Spinal cord (tissue), 10 donors: ENCODE measurements at places on chromosomes 6 and 20. TPM values are rescaled to one million over a fixed set of nuclear protein-coding genes. Genes with fewer than 3 reads are reported as not detected.

The BTN1A1 gene
- total RNA-seq, result not detected

The WFDC10B gene
- total RNA-seq, result not detected

The CTAGE9 gene
- total RNA-seq, result not detected

The RWDD2A gene
- total RNA-seq, result 7.3 TPM

The KHDC1L gene
- total RNA-seq, result 0.83 TPM

The BPIFA1 gene
- not detected for total RNA-seq

The SRXN1 gene
- 21.8 TPM for total RNA-seq

The TFAP2C gene
- 1.0 TPM for total RNA-seq

The ELOVL2 gene
- 31.8 TPM for total RNA-seq

The NKX2-2 gene
- 6.6 TPM for total RNA-seq

The EPPIN gene
- 0.17 TPM for total RNA-seq

The OOEP gene
- not detected for total RNA-seq

The KHDC1 gene
- total RNA-seq, result 7.2 TPM

The FUCA2 gene
- total RNA-seq, result 55.0 TPM

The BMP7 gene
- total RNA-seq, result 25.4 TPM

The BPIFB2 gene
- total RNA-seq, result 0.11 TPM

The HNF4A gene
- total RNA-seq, result not detected

The CARMIL1 gene
- total RNA-seq, result 22.9 TPM

The IL17F gene
- total RNA-seq, result not detected

The NT5E gene
- total RNA-seq, result 17.6 TPM

The FAM83B gene
- 0.30 TPM for total RNA-seq

The TRAPPC3L gene
- 16.1 TPM for total RNA-seq

The DEFB118 gene
- total RNA-seq, result not detected

The DUSP15 gene
- 7.8 TPM for total RNA-seq

The HLA-E gene
- 104 TPM for total RNA-seq

The SUN5 gene
- not detected for total RNA-seq

The PDRG1 gene
- total RNA-seq, result 14.5 TPM

The MAK gene
- total RNA-seq, result 2.0 TPM

The PRICKLE4 gene
- 1.8 TPM for total RNA-seq

The ALDH5A1 gene
- 38.7 TPM for total RNA-seq

The C6orf52 gene
- total RNA-seq, result 7.1 TPM

The C6orf132 gene
- total RNA-seq, result 0.28 TPM

The ATF6B gene
- total RNA-seq, result 29.0 TPM

The MAPK14 gene
- total RNA-seq, result 55.2 TPM

The ARG1 gene
- 10.7 TPM for total RNA-seq

The ENPP3 gene
- 0.99 TPM for total RNA-seq

The MOG gene
- 82.9 TPM for total RNA-seq
